ENCODE measurements at places on chromosomes 13 and 19.

DNA sequence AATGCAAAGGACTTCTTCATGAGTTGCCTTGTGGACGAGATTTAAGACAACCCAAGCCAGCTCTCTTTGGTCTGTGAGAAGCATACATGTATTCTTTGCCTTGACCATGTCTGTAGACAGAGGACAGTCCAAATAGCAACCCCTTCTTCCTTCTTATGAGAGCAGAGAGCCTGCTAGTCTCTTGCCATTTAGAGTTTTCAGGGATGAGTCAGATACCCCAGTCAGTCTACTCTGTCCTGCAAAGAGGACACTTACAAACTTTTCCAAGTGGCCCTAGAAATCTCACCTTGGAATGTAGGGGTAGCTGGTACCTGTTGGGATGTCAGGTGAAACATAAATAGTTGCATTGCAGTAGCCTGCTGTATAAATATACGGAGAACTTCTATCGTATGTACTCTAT is 36.7 kb downstream of the DNAJC3 start:
- DNase-seq: no peak

- no peak for DNase-seq
These were observed 5.1 kb upstream of the WBP4 start for GRCh38 chr13:41056194-41056593.

- no peak for DNase-seq
These were observed 9.8 kb upstream of the TIMM50 start for GRCh38 chr19:39470724-39471339.

GRCh38 chr19:6126335-6126974 is 9.0 kb upstream of the ACSBG2 start:
- no peak for DNase-seq

GRCh38 chr19:35205733-35206323 is 22.7 kb downstream of the FAM187B start:
- no peak for DNase-seq

GRCh38 chr19:58117841-58118575 is 20.0 kb upstream of the ZSCAN18 start:
- DNase-seq: no peak

GRCh38 chr13:52713894-52714293 is 25.7 kb downstream of the CNMD start:
- DNase-seq: no peak

DNA sequence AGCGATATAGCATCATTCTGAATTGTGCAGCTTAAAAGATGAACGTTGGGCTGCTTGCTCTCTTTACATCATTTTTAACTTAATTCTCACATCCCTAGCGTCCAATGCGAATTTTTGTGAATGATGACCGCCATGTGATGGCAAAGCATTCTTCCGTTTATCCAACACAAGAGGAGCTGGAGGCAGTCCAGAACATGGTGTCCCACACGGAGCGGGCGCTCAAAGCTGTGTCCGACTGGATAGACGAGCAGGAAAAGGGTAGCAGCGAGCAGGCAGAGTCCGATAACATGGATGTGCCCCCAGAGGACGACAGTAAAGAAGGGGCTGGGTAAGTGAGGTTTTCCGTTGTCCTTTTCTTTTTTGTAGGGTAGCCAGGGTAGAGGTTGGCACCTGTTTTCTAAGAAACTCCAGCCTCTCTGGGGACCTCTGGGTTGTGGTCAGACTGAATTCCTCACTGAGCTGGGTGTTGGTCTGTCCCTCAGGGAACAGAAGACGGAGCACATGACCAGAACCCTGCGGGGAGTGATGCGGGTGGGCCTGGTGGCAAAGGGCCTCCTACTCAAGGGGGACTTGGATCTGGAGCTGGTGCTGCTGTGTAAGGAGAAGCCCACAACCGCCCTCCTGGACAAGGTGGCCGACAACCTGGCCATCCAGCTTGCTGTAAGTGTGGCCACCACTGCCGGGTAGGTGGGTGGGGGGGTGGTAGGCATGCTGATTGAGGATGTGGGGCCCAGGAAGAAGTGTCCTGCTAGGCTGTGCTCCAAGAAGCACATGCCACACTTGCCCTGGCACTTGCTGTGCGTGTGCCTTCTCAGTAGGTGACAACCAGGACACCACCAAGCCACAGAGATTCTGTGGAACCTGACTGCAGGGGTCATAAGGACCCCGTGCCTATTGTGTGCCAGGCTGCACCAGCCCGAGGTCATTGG is 17.0 kb downstream of the ILF3 start:
- no peak for DNase-seq

GRCh38 chr19:11480715-11481533 is at the start of gene ELAVL3:
ELAVL3 (minus strand) TSS chr19:11481046; CDS start chr19:11480608, 438 bp downstream.
- DNase-seq: no peak

GRCh38 chr19:49741210-49741844 is 21.8 kb downstream of the TSKS start:
- DNase-seq: no peak

DNA sequence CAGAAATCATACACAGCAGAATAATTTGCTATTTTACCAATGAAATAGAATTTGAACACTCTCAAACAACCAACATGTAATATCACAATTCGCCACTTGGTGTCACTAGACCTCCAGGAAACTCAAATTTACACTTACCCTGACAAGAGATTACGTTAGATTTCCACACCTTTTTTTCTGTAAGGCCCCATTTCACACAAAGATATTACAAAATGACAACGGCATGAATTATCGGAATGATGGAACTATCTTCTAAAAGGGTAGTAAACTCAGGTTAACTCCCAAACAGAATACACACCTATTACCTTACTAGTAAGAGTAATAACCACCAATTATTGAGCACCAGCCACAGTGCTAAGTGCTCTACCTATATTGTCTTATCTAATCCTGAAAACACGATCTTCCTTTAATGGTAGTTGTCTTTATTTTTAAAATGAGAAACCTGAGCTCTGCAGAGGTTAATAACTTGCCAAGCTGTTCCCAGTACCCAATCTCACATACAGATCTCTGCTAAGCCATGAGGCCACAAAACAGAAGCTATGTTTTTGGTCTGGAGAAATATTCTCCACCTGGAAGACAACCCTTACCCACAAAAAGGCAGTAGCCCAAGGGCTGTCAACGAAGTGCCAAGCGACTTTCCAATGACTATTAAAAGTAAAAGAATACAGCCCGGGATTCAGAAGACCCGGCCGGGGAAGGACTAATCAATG is 152.4 kb downstream of the DCLK1 start:
- peak; percentile 26 for DNase-seq

- DNase-seq: no peak
These were observed 99.2 kb downstream of the GNG7 start for GRCh38 chr19:2603334-2603733.

DNA sequence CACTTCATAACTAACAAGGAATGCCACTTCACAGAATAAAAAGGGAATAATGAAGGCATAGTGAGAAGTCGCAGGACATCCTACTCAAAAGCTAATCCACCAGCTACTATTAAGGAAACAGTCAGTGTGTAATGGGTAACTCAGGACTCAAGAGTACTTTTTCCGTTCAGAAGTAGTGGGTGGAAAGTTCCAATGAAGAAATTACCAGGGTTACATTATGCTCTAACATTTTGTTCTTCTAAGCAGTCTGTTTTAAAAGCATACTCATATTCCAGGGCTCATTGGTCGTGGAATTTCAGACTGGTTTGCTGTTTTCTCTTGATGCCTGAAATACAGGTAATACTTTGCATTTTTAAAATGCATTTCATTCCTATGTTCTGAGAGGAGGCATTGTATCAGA is 222.4 kb upstream of the IRS2 start:
- DNase-seq: no peak

DNA sequence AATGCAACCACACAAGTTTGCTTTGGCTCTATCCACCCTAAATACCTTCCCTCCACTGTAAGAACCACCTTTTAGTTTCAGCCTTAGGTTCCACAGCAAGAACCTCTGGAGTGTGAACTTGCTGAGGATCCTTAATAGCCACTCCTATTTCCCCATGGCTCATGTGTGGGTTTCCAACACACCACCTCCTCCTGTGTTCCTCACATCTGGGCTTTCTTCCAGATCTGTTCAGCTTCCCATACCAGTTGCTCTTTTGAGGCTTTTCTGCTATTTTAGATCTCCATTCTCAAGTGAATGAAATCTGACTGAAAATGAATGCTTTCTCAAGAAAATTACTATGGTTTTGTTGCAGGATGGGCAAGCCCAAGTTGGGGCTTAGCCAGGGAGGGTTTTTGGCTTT is 104.8 kb upstream of the MIR17HG start:
- no peak for DNase-seq

- DNase-seq: no peak
These were observed 92.7 kb downstream of the FGF14 start for GRCh38 chr13:102309110-102309509.

- DNase-seq: no peak
These were observed 72.0 kb downstream of the ALOX5AP start for GRCh38 chr13:30807392-30807791.

DNA sequence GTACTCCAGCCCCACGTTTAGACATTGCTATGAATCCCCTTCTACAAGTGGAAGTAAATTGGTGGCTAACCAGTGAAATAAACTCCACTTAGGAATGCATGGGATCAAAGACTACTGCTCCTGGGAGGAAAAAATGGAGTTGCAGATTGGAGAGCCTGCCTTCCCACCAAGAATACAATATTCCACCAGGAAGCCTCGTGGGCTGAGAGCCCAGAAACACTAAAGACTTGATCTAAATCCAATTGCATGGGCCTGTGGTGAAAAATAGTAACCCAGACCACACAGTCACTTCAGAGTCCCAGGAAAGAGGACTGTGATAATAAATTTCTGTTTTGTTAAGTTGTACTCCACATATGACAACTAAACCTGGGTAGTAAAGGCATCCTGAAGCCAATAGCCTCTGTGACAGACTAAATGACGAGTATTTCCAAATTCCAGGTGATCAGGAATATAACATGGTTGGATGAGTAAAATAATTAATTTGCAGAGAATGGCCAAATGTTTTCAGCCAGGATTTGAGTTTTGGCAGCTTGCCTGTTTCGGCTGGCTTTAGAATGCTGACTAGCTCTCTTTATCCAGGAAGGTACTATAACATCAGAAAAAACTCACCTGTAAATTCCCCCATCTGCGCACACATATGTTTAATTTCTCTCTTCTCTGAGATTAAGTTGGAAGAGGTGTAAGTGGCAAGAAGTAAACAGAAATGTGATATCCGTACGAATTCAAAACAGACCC is 480.3 kb downstream of the LIG4 start:
- no peak for DNase-seq

DNA sequence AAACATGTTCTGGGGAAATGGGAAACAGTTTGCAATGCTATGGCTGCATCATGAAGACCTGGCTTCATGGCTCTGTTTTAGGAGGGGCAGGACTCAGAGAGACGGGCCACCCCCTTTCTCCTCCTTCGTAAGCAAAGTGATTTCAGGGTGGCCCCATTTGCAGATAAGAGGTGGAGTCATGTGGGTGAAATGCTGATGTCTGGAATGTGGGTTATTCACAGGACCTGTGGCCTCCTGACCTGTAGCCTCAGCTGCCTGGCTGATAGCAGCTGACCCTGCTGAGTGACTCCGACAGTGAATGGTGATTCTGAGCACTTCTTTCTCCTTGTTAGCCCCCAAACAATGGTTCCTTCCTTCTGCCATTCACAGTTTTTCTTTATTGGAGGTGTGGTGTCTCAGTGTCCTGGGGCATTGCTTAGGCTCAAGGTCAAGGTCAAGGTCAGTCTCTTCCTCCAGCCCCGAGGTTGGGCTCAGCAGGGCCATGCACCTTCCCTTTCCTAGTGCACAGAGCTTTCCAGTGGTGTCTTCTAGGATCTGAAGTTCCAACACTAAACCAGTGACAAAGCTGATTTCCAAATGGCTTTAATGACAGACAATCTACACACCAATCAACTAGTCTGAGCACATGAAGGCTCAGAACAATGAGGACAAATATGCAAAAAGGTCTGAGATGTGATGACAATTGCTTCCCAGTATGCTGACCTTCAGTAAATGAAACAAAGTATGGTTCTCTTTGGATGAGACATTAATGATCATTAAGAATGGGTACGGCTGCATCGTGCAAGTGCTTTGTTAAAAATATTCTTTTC is 49.6 kb upstream of the ANKRD10 start:
- DNase-seq: no peak

DNA sequence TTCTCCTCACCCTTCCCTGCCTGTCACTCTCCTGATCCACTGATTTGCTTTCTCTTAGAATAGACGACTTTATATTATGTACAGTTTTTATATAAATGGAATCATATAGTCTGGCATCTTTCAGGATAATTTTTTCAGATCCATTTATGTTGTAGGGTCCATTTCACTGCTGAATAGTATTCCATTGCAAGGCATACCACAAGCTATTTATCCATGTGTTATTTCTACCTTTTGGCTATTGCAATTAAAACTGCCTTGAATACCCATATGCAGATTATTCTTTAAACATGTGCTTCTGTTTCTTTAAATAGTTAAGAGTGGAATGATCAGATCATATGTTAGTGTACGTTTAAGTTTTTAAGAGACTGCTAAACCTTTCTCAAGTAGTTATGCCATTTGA is 17.8 kb upstream of the ZNF177 start:
- no peak for DNase-seq

- DNase-seq: no peak
These were observed 2.8 kb downstream of the RASA3 start for GRCh38 chr13:114129649-114130062.

DNA sequence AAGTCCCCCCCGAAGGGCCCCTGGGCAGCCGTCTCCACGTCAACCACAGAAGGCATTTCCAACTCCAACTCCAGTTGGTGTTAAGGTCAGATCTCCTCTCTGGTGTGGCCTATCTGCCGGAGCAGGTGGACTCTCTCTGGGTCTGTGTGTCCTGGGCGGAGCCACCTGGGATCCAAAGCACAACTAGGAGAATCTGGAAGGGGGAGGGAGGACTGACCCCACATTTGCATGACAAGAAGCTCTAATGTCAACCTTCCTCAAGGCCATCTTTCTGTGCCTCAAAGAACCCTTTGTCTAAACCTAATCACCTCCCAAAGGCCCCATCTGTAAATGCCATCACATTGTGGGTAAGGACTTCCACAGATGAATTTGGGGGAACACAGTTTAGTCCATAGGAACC is 381.5 kb downstream of the UQCRFS1 start:
- no peak for DNase-seq

DNA sequence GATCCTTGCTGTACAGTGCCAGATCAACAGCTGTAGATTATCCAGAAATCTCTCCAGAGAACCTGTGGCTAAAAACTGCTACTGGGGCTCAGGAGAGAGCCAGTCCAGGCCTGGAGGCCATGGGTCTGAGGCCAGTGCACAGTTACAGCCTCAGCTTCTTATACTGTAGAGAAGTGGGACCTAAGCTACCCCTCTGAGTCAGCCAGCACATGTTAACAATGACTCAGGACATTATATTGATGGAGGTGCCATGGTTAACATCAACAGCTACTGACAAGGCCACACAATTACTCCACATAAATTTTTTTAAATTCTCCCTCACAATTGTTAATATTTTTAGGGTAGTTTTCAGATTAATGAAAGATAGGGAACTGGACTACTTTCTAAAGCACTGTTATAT is 138.5 kb downstream of the RBM26 start:
- no peak for DNase-seq

DNA sequence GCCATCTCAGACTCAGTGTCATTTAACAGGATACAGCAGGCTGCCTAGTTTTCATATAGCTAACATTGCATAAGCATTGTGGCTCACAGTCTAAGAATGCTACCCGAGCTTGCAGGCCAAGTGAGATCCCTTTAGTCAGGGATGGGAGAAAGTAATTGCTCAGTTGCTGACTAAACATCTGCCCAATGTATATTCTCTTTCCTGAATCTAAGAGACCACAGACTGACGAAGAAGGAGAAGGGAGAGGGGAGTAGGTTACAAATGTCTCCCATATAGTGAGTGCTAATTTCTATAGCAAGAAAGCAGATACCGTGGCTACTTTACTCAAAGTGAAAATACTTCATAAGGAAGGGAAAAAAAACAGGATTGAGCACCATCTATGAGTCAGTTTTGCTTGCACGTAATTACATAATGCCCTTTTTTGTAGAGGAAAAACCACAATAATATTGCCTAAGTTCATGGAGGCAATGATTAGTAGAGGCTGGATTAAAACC is 453.9 kb downstream of the COG6 start:
- peak; percentile 69 for DNase-seq
